ENCODE measurements at places on chromosomes 11 and 22.

- no peak for DNase-seq
Observed at GRCh38 chr11:7969756-7970646, 4.8 kb upstream of the NLRP10 start.

GRCh38 chr11:17927681-17928343, 85.0 kb downstream of the SERGEF start:
- no peak for DNase-seq

DNA sequence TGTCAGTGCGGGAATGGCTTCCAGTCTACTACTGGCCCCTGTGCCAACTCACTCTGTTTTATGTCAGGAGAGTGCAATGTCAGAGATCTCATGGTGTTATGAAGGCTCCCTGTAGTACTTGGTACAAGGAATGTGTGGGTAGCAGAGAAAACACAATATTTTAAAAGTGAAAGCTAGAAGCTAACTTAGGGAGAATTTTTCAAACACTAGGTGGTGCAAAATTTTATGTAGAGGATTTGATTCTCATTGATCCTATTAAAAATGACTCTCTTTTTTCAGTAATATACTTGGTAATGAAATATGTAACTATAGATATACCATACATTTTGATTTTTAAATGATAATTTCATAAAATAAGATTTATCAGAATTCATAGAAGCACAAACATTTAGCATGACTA, 134.7 kb downstream of the JRKL start:
- DNase-seq, result peak; percentile 3

- no peak for DNase-seq
Observed at GRCh38 chr11:61960532-61960931, 6.9 kb downstream of the FTH1 start.

- no peak for DNase-seq
Observed at GRCh38 chr11:78541537-78541936, 33.1 kb downstream of the NARS2 start.

GRCh38 chr11:77127920-77128691, at the start of gene MYO7A:
MYO7A (plus strand) TSS chr11:77128246; CDS start chr11:77130635, 2,389 bp downstream.
- no peak for DNase-seq

DNA sequence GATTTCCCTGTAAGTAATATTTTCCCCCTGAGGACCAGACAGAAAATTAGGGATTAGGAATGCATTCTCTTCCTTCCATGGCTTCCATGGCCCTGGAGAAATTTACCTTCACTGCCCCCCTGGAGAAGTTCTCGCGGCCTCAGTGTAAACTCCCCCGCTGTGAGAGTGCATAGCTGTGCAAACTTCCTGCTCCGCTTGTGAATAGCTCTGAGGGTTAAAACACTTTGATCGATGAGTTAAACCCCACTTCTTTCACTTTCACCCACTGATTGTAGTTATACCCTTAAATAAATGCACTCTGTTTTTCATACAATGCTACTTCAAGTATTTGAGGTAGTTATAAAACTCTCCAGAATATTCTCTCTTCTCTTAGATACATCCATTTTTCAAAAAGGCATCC, 190.8 kb downstream of the DSCAML1 start:
- DNase-seq, result no peak

GRCh38 chr11:22786475-22786874, 43.1 kb downstream of the SVIP start:
- DNase-seq, result no peak

GRCh38 chr22:48755059-48755949, 1072.4 kb downstream of the BRD1 start:
- no peak for DNase-seq

- no peak for DNase-seq
Observed at GRCh38 chr11:68924073-68924925, 20.6 kb downstream of the IGHMBP2 start.

GRCh38 chr11:34564807-34565241, 51.2 kb upstream of the ELF5 start:
- DNase-seq, result no peak

GRCh38 chr11:64122411-64123410, 43.2 kb downstream of the MACROD1 start:
- DNase-seq, result no peak

- DNase-seq, result no peak
Observed at GRCh38 chr11:69310351-69310750, 16.4 kb downstream of the MYEOV start.

DNA sequence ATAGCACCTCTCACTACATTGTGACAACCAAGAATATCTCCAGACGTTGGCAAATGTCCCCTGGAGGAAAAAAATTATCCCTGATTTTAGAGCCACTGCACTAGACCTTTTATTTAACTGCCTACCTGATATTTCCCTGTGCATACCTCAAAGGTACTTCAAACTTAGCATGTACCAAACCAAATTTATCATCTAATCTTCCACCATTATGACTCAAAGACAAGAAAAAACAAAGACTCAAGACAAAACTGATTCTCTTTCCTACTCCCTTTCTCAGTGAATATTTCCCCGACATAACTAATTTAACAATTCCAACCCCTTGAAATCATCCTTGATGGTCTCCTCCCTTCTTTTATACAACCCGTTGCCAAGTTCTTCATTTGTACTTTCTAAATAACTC, 136.0 kb downstream of the CCDC81 start:
- DNase-seq, result no peak

DNA sequence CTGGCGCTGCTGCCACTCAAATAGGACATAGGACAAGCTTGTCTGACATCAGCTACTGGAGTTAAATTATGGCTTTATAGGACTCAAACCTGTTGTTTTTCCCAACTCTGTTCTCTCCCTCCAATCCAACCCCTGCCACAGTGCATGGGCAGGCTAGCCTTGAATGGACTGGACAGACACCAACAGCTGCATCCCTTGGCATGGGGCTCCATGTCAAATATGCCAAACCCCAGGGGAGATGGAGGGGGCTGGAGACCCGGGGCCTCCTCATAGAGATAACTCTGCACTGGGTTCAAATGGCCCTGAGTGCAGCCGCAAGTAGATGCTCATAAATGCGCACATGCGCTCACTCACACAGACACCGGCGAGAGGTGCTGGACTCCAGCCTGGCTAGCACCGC, 28.9 kb downstream of the CD5 start:
- no peak for DNase-seq

GRCh38 chr11:132054822-132055221, 684.4 kb downstream of the NTM start:
- DNase-seq, result no peak

DNA sequence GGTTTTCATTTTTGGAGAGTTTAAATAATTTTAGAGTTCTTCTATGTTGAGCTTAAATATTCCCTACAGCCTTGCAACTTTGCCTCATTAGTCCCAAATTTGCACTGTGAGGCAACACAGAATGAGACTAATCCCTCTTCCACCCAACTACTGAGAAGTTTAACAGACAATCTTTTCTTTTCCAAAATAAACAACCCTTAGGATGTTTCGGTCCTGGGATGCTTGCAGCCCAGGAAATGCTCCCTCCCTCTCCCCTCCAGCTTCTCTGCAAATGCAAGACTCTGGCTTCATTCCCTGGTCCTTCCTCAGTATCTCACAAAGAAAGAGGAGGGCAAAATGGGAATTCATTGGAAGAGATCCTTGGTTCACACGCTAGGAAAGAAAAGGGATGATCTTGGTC, 222.5 kb downstream of the ST3GAL4 start:
- DNase-seq, result no peak

DNA sequence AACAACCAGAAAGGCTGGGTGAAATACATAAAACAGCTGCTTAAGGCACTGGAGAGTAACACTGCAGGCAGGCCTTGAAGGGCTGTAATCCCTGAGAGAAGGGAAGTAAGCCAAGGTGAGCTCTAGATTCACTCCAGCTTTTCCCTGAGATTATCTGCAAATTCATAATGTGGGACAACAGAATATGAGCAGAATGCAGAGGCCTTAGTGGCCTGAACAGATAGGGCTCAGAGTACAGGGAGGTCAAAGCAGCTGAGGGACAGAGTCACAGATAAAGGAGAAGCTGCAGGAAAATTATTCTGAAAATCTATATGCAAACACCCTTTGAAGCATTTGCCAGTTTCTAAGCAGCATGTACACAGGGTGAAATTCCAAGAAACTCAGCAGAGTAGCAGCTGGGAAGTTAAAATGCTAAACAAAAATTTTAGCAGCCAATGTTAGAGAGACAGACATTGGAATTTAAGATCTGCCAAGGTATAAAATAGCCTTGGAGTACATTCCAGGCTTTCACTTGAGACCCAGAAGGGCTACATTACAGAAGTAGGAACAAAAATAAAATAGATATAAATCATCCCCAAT, 48.1 kb upstream of the CWF19L2 start:
- DNase-seq, result no peak

GRCh38 chr11:116931206-116931953, 94.0 kb upstream of the APOA1 start:
- DNase-seq, result peak; percentile 45

GRCh38 chr11:14577835-14578529, 57.8 kb upstream of the PSMA1 start:
- DNase-seq, result no peak

DNA sequence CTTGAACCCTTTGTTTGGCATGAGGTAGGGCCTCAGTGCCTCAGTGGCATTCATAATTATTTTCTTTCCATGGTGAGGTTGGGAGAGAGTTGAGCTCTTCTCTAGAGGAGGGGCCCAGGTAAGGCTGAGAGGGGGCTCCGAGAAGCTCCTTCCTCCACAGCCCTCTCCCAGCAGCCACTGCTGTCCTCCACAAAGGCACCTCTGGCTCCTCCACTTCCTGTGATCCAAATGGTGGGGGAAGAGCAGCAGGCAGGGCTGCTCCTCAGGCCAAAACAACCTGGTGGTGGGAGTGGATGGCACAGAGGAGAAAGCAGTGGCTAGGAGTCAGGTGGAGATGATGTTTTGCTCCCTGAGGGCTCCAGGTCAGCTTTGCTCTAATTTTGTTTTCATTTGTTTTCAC, 13.3 kb downstream of the ROBO4 start:
- DNase-seq, result no peak

DNA sequence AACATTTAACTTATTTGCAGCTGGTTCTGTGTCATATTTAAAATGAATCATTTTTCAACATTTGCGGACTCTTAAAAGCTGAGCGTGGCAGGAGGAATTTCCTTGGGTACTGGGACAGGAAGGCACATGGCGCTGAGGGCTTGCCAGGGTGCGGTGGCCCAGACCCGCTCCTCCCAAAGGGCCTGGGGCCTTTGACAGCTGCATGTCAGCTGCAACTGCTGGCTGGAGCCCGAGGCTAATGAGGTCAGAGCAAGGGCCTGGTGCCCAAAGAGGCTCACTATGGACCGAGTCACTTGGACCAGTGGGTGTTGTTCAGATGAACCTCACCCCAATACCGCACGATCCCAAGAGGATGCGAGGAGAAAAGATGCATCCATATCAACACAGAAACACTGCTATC, 326.9 kb downstream of the CTTN start:
- no peak for DNase-seq

GRCh38 chr22:38056969-38057891, at the start of gene PICK1:
PICK1 (plus strand) TSS chr22:38057404; CDS start chr22:38057810, 406 bp downstream.
- peak; percentile 39 for DNase-seq

GRCh38 chr22:19121631-19122142, 525 bp downstream of the DGCR2 start:
- DNase-seq, result peak; percentile 22

- no peak for DNase-seq
Observed at GRCh38 chr11:76630600-76631281, 39.8 kb downstream of the LRRC32 start.

All from AML-193 (cell line).